ENCODE measurements at places on chromosomes 3 and 15.

- peak; percentile 69 for DNase-seq
Observed at GRCh38 chr3:45841420-45841756, 531 bp downstream of the LZTFL1 start.

DNA sequence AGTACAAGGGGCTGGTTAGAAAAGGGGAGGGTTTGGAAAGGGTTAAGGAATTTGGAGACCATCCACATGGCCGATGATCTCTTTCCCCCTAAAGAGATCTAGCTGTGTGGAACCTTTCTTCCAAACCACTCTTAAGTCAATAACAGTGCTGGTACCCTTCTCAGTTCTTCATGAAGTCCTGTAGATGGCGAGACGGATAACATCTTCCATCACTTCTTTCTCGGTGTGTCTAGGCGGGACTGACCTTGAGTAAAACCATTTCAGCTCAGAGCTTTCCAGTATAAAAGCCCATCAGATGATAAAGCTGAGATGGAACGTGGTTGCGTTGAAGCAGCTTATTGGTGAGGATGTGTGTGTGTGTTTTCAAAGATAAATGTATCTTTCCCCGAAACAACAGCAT is 151.5 kb upstream of the BHLHE40 start:
- no peak for DNase-seq

GRCh38 chr3:155859859-155860258 is 5.6 kb upstream of the SLC33A1 start:
- peak; percentile 60 for DNase-seq

- no peak for DNase-seq
Observed at GRCh38 chr3:89246326-89246725, 138.9 kb downstream of the EPHA3 start.

DNA sequence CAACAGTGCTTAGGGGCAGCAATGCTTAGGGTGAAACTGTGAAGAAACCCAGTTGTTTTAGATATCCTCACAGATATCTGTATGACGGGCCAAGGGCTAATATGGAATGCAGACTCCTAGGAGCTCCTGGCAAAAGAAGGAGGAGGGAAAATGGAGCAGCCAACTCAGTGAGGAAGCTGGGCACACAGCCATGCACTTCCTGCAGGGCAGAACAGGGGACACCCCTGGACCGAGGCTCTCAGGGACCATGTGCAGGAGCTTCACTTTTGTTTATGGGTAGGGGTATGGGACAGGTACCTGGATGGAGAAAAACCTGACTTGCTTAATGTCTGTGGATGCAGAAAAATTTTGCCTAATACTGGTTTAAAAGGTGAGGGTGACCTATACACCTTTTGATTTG is 20.2 kb downstream of the NIPA1 start:
- DNase-seq = no peak
